ENCODE measurements at places on chromosomes 4 and X.

DNA sequence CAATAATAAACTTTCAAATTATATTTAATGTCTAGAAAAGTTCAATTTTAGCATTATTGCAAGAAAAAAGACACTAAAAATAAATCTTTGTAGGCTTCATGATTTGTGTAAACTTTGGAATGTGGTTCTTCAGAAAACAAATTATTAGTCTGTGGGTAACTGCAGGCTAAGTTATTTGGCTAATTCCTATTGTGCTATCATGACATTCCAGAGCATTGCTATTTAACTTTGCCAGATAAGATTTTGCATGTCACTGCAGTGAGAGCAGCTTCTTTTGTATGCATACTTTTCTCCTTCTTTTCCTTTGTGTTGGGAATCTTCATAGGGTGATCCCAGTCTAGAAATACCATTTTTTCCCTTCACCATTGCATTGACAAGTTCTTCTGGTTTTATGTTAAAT, 130.0 kb downstream of the AWAT2 start:
- DNase-seq: no peak

DNA sequence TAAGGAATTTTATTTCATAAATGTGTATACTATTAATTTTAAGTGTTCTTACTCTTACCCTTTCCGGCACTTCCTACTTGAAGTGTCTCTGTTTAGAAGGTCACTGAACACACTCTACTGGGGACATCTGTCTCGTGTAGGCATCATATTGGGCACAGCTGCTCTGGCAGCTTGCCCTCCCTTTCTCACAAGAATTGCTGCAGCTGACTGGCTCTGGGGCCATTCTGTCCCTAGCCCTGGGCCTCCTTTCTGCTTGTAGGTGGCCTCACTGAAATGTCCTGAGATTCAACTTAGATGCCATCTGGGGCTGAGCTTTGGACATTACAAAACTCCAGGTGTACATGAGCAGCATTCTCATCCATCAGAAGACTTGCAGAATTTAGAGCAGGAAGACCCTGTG, 49.6 kb downstream of the SMAD1 start:
- DNase-seq: no peak

DNA sequence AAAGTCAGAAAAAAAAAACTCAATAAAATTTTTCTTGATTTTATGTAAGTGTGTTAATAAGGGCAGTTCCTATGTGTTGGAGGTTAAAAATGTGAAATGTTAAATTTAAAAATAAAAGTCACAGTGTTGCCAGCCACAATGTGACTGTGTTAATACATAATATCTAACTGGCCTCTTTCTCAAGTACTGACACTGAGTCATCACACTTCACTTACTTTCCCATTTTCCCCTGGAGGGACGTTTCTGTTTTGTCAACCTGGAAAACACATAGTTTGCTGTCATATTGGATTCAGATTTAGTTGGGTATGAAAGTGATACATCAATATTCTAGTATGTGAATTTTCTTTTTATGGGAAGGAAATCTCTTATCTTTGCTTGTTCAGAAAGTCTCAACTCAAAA, 46.4 kb downstream of the ARHGEF38 start:
- DNase-seq: peak; percentile 51

DNA sequence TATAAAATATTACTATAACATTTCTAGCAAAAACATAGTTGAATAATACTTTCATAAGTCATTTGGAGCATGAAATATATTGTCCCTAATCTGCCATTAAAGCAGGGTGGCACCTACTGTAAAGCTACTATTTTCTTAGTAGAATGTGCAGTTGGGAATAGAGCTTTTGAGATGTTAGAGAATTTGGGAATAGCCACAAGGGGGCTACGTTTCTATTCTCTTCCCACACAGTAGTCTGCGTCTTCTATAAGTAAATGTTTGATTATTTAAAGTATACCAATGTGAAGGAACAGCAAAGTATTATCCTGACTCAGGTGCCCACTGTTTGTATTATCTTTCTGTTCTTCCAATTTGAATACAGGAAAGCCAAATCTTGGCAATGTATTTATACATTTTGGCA, 323.2 kb upstream of the GIMD1 start:
- DNase-seq: no peak

DNA sequence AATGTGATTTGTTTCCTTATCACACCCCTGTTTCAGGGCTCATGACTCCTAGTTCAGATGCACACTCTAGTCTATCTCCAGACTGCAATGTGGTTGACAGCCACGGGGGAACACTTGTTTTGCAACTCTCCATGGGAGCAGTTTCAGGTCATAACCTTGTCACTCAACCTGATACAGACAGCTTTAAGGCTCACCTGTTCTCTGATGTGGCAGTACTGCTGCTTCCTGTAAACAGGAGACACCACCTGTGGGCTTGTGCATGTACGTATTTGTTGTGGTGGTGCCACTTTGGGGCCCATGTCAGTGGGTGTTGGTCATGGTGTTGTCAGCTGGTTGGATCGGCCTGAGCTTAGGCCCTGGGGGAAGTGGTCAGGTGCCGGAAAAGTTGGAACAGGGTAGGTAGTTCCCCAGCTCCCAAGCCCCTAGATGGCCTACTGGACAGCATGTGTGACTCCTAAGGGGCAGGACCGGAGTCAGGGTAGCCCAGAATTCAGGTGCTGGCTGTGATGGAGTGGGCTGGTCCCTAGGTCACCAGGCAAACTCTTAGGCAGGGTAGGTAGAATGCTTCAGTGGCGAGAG, 46.2 kb downstream of the FAM9B start:
- DNase-seq: no peak

DNA sequence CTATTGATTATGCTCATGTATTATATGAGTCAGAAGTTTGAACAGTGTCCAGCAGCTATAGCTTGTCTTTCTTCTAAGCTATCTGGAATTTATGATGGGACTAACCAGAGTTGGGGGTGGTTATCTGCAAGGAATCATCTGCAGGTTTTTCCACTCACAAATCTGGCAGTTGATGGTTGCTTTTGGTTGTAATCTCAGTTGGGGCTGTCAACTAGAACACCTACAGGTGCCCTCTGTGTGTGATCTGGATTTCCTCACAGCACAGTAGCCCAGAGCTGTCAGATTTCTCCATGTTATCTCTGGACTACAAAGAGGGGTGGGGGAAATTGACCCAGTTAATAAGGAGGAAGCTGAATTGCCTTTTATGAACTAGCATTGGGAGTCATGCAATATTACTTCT, 51.4 kb upstream of the MAP9 start:
- DNase-seq: no peak

- DNase-seq: no peak
Observed at GRCh38 chr4:7186516-7187167, 5.7 kb upstream of the SORCS2 start.

GRCh38 chr4:2067446-2068197, 8.5 kb downstream of the NAT8L start:
- no peak for DNase-seq

DNA sequence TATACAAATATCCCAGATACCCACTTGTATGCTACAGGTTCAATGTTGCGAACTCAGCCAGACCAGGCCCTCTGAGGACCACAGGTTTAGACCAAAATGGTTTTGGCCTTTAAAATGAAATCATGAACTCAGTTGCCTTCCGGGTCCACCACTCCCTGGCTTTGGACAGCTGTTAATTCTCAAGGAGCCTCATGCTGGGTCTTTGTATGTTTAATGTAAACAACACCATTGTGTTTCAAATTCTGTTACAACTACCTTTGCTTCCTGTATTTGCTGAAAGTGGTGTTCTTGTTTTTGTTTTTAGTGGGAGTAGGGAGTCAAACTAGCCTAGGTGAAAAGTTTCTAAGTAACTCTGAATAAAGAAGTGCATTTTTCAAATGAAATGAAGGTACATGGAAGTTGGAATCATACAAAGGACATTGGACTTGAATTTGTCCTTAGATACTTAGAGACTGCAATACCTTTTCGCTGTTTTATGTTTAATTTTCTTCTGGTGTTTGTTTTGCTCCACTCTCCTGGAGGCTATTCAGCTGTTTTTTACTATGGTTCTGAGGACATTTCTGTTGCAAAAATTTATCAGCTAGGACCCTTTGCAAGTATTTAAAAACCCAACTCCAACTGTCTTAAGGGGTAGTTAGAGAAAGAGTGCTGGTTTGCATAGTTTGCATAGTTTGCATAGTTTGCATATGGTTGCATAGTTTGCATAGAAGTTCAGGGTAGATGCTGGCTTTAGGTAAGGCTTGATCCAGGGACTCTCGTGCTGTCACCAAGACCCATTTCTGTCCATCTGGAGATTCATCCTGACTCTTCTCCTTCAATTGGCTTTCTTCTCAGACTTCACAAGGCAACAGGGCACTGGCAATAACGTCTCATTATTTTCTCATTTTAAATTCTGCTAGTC, 70.1 kb downstream of the MID1IP1 start:
- DNase-seq: no peak

DNA sequence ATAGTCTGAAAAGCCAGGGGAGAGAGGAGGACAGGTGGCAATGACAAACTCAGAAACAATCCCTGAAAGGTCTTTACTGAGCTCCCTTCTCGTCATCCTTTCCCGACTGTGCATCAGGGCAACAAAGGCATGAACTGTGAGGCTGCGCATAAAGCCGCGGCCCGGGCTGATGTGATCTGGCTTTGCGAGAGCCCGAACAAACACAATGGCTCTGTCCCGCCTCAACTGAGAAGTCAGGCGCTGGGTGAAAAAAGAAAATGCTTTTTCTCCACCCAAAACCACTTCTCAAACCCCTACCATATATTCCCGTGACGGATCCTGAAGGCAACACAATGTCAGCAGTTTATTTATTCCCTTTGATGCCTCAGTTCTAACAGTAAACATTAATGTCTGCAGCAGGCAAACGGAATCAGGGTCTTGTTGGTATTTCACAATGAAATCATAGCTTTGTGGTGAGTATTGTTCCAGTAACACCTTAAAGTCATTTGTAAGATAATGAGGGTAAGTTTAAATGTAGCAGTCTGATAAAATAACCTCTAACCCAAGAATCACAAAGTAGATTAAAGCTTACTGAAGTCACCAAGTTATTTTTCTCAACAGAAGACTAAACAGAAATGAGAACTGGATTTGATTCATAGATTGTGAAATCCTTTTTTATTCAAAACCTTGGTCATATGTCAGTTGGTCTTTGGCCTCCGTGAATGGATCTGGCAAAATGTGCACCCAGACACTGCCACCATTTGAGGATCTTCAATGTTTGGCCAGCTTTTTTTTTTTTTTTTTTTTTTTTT, 67.4 kb downstream of the APBB2 start:
- peak; percentile 5 for DNase-seq

DNA sequence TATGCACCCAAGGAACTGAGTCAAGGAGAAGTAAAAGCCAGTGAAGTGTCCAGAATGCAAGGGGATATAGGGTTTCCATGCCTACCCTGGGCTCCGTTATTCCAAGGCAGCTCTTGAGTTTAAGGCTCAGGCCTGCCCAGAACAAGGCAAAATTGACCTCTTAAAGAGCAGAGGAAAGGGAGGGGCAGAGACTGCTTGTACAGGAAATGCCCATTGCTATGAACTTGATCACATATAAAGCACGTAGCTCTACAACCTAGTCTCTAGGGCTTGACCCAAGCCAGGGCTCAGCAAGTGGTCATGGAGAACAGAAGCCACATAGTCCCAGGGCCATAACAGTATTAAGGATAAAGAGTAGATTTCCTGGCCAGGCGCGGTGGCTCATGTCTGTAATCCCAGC, 58.2 kb upstream of the MSN start:
- DNase-seq: no peak

- no peak for DNase-seq
Observed at GRCh38 chr4:140826701-140827027, 70.5 kb upstream of the TBC1D9 start.

Data from suppressor macrophage treated with lipopolysaccharide for 4 hours (primary cell).